ENCODE measurements at places on chromosomes 2 and 18.

DNA sequence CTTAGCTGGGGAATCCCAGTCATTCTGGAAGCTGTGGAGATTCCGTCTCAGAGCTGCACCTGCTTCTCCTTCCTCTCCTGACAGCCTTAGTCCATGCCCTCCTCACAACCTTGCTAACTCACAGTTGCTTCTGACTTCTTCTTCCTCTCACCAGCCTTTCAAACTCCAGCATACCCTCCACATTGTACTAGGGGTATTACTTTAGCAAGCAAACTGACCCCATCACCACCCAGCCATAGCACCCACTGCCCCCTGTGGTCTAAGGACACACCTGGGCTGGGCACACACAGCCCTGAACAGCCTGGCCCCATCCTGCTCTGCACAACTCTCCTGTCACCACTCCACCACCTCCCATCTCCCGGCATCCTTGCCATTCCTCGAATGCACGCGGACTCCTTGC lies 208.2 kb downstream of the FBXO15 start:
- no peak for DNase-seq

DNA sequence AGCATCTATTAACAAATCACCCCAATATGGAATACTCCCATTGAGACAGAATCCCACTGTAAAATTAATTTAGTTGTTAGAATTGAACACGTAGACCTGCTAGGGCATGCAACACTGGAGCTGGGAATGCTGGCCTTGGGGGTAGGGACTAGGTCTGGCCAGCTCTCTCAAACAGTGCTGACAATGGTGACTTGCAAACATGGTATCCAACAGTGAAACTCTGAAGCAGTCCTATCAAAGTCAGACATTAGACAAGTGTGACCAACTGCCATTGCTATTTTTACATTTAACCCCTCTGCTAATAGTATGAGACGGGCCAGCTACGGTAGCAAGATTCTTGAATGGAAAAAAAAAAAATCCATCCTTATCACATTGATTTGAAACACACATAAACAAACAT lies 7.2 kb downstream of the E2F6 start:
- DNase-seq = no peak

- DNase-seq = no peak
Measured at GRCh38 chr18:31736630-31737029, 24.1 kb downstream of the SLC25A52 start.

DNA sequence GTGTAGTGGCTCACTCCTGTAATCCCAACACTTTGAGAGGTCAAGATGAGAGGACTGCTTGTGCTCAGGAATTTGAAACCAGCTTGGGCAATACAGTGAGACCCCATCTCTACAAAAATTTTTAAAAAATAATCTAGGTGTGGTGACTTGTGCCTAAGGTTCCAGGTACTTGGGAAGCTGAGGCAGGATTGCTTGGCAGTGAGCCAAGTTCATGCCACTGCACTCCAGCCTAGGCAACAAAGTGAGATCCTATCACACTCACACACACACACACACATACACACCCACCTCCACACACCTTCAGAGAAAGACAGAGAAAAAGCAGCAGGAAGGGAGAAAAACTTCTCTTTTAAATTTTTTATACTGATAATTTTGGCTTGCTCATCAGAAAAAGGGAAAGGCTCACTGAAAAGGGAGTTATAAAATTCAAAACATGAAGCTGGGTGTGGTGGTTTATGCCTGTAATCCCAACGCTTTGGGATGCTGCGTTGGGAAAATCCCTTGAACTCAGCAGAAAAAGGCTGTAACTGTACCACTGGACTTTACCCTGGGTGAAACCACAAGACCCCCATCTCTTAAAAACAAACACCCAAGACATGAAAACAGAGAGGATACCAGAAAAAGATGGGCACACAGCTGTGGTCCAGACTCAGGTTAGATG lies 25.7 kb downstream of the FAM168B start:
- DNase-seq = no peak
